Mononuclear cell (primary cell): ENCODE measurements at places on chromosomes 7 and 10. TPM values are rescaled to one million over a fixed set of nuclear protein-coding genes. Genes with fewer than 3 reads are reported as not detected.

The LRRTM3 gene
- not detected for total RNA-seq

The MSMB gene
- not detected for total RNA-seq

The PAPOLB gene
- total RNA-seq, result not detected

The HTR5A gene
- total RNA-seq, result under 0.01 TPM

The NPTX2 gene
- 0.42 TPM for total RNA-seq

The C10orf62 gene
- not detected for total RNA-seq

The MRC1 gene
- total RNA-seq, result 0.21 TPM

The C10orf67 gene
- total RNA-seq, result 0.31 TPM

The NUTM2A gene
- total RNA-seq, result 0.84 TPM

The NUTM2D gene
- 2.3 TPM for total RNA-seq

The ZNF425 gene
- total RNA-seq, result 0.10 TPM

The SDK1 gene
- 0.31 TPM for total RNA-seq

The TEX47 gene
- total RNA-seq, result not detected

The SLC12A9 gene
- total RNA-seq, result 22.6 TPM
